Progenitor cell of endocrine pancreas (in vitro differentiated cells): ENCODE measurements at places on chromosomes 4 and X.

DNA sequence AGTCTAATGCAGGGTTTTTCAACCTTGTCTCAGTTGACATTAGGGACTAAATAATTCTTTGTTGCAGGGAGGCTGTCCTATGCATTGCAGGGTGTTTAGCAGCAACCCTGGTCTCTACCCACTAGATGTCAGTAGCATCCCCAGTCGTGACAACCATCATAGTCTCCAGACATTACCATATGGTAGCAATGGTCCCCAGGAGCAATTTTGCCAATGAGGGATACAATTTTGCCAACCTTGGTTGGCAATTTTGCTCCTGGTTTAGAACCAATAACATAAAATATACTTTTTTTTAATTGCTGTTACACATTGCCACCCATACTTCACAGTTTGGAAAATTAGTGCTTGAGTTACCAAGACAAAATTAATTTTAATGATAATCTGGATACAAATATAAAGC, 6.0 kb downstream of the EREG start:
- DNase-seq = peak; percentile 11

DNA sequence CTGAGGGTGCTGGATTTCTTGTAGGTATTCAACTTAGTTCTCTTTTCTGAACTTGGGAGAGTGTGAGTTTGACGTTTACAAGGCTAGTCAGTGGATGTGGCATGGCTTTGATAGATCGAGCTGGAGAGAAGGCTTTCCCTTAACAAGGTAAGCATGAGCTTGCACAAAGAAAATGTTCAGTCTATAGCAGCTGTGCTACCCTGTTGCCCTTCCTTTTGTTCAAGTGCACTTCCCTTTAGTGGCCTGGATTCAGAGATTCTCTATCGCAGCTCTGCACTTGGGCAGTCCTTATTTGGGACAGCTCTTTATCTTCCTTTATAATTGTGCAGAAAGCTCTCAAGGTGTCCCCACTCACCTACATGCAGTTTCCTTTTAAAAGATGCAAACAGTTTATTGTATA, 198.0 kb downstream of the ARHGAP24 start:
- no peak for DNase-seq

DNA sequence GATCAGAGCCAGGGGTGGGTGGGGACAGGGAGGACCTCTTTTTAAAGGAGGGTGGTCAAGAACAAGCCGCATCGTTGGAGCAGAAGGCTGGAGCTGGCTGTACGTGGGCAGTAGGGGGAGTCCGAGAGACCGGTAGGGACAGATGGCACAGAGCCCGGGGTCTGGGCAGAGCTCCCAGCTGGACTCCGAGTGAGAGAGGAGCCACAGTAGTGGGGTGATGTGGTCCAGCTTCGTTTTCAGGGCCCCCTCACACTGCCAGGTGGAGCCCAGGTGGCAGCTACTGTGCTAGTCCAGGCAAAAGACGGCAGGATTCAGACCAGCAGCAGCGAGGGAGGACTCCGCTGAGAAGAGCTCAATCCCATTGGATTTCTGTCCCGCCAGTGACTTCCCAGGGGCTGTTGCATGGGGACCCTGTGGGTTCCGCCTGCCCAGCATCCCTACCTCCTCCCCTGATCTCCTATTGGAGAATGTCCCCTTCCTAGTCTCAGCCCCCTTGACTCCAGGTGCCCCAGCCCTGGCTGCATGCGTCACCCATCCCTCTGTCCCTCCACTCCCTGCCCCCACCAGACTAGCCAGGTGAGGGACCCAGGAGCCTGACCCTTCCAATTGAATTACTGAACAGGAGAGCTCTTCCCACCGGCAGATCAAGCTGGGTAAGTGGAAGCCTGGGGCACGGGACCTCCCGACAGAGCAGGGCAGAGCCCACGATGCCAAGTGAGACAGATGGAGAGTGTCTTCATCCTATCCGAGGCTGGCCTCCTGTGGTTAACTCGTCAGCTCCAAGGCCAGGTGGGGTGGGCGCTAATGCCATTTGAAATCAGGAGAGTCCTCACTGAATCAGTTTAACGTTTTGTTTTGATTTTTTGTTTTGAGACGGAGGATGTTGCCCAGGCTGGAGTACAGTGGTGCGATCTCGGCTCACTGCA, 2.9 kb downstream of the ARHGAP4 start:
- DNase-seq = no peak

GRCh38 chrX:33129607-33130006, 81.7 kb downstream of the DMD start:
- DNase-seq = no peak

DNA sequence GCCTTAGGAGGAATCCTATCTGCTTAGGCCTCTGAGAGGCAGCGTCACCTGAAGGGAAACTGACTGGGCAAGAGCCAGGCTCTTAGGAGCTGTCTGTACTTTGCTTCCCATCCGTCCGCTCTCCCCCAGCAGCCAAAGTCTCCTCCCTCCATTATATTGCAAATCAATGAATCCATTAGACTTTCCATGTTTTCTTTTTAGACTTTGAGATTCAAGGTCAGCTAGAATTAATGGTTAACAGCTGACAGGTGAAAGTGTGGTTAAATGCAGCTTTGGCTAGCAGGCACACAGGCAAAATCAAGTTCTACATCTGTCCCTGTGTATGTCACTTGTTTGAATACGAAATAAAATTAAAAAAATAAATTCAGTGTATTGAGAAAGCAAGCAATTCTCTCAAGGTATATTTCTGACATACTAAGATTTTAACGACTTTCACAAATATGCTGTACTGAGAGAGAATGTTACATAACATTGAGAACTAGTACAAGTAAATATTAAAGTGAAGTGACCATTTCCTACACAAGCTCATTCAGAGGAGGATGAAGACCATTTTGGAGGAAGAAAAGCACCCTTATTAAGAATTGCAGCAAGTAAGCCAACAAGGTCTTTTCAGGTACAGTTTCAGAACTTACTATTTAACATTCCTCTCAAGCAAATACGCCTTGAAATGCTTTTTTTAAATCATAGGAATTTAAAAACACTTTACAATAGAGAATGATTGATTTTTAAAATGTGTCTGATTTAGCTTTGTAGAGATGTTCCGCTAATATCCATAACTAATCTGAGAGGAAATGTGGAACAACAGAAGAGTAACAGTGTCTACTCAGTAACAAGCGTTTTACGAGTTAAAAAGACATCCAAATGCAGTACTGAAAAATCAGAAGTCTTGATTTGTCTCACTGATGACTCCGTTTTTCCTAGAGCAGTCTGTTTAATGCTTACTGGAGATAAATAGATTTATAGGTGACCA, at the start of gene F11:
TSS of gene F11 (plus strand) at position 507 of the 970 bp plus-strand sequence. CDS start 948 bp downstream, outside the sequence.
- DNase-seq = no peak
